ENCODE measurements at places on chromosomes 1 and 21.

DNA sequence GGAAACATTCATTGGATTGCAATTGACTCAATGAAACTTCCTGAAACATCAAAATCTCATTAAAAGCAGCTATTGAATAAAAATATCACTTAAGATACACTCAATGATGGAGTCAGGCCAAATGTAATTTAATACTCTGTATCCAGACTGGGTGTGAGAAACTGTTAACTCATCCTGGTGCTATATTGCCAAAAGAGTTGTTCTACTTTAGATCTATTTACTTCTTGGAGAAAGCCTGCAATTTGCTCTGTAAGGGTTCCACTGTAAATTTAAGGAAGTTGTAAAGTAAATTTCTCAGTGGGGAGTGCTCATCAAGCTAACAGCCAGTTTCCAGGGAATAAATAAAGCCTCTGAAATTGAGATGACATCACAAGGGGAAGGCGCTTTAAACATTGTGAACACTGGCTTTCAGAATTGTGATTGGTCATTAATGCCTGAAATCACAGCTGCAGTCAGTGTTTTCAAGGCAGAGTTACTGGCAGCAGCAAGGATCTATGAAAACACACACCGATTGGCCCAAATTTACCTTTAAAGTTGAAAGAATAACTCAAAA is 91.4 kb downstream of the OLFM3 start:
- DNase-seq: no peak

GRCh38 chr1:7915826-7916500 is 24.7 kb downstream of the TNFRSF9 start:
- DNase-seq: no peak

DNA sequence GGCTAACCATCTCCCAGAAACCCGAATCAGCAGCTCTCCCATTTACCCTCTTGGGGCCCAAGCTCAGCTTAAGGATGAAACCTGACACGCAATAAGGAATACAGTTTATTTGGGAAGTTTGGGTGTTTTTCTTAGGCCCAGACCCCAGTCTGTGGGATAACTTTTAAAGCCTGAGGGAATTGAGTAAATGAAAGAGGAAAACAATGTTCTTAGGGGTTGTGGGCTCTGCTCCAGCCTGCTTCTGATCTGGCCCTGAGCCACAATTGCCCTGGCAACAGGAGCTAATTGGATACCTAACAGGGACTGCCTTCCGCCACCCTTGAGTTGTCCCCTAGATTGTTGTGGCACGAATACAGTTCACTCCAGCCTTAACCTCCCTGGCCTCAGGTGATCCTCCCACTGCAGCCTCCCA is 20.1 kb downstream of the DYRK3 start:
- DNase-seq: no peak

- no peak for DNase-seq
Measured at GRCh38 chr21:24714646-24715200, 892.6 kb downstream of the MRPL39 start.

GRCh38 chr1:174405219-174405618 is 42.5 kb upstream of the GPR52 start:
- no peak for DNase-seq

GRCh38 chr1:34885405-34886247 is 26.1 kb upstream of the SMIM12 start:
- no peak for DNase-seq

GRCh38 chr1:85587841-85588240 is 7.3 kb downstream of the CCN1 start:
- DNase-seq: no peak

DNA sequence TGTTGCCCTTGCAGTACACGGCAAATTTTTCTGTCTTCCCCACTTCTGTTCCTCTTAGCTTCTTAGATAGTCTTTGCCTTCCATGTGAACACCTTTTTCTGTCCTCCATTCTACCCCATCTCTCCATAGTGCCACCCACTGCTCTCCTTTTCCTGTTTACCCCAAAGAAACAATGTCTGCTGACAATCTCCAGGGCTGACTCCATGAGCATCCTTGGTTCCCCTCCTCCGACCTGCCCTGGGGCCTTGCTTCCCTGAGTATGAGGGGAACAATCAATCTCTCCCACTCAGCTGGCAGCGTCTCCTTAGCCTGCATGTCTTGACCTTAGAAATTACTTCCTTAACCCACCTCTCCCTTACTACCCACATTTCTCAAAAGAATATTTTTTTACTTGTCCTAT is 12.3 kb upstream of the MYBPHL start:
- DNase-seq: no peak

DNA sequence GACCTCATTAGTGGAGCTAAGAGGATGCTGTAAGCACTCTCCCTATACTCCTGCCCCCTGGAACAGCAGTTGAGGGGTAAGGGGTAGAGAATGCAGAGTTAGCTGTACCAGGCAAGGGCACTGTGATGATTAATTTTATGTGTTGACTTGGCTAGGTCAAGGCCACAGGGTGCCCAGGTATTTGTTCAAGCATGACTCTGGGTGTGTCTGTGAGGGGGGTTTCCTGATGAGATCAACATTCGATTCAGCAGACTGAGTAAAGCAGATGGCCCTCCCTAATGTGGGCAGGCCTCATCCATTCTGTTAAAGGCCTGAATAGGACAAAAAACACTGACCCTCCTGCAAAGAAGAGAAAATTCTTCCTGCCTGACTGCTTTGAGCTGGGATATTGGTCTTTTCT is 110.8 kb downstream of the KCND3 start:
- no peak for DNase-seq
